ENCODE measurements at places on chromosomes 7 and 10.
A peak's percentile ranks its signal among the peaks of the same experiment; 100 is the strongest.

GRCh38 chr10:11760861-11761260 lies 18.7 kb downstream of the ECHDC3 start:
- no peak for DNase-seq

DNA sequence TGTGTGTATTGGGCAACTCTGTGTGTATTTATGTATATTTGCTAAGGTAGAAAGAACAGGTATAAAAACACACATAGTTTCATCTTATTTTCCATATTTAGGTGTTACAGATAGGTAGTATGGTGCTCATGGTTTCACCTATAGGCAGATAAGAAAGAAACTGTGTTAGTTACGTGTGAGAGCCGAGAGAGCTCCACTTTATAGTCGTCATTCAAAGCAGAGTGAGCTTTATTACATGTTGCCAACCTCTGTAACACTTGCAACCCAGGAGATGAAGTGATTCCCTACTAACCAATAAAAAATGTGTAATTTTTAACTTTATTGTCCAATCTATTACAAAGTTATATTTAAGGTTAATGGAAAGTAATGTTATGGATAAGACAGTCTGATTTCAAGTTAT lies 121.3 kb downstream of the AGMO start:
- no peak for DNase-seq

GRCh38 chr10:112265745-112266144 lies 17.5 kb upstream of the TECTB start:
- DNase-seq, result no peak

DNA sequence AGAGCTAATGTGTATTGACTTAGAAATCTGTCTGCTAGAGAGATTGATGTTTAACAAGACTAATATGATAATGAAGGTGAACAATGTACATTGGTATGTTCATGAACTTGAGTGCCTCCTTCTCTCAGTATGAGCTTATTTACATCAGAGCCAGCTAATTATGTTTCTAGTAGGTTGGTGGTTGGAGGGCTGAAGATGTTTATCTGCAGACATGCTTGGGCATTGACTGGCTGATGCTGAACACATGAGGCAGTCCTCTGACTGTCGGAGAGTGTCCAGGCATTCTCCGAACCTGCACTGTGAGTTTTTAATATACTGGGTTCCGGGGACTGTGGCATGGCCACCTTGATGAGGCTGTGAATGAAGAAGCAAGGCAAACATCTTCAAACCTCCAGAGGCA lies 47.5 kb downstream of the BMPER start:
- DNase-seq, result no peak

DNA sequence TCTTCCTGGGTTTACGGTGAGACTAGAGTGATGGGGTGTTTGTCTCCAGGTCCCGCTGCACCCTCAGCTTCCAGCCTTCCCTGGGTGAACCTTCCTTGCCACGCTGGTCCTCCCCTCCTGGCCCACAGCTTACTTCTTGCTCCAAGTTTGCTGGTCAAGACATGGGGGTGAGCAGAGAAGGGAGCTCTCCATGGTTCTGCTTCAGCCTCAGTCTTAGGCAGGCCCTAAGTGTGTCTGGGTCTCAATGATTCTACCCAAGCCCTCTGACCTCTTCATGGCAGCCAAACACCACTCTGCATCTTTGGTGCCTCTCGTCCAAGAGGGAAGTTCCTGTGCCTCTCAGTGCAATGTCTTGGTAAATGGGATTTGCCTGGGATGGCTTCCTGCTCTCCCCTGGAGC lies 356.5 kb upstream of the KLF6 start:
- no peak for DNase-seq

- no peak for DNase-seq
These were observed 43.8 kb downstream of the CYTH3 start for GRCh38 chr7:6228361-6229229.

GRCh38 chr7:120218712-120219111 lies 54.3 kb upstream of the KCND2 start:
- DNase-seq, result no peak

- no peak for DNase-seq
These were observed 82.7 kb downstream of the PLCE1 start for GRCh38 chr10:94076325-94076841.

DNA sequence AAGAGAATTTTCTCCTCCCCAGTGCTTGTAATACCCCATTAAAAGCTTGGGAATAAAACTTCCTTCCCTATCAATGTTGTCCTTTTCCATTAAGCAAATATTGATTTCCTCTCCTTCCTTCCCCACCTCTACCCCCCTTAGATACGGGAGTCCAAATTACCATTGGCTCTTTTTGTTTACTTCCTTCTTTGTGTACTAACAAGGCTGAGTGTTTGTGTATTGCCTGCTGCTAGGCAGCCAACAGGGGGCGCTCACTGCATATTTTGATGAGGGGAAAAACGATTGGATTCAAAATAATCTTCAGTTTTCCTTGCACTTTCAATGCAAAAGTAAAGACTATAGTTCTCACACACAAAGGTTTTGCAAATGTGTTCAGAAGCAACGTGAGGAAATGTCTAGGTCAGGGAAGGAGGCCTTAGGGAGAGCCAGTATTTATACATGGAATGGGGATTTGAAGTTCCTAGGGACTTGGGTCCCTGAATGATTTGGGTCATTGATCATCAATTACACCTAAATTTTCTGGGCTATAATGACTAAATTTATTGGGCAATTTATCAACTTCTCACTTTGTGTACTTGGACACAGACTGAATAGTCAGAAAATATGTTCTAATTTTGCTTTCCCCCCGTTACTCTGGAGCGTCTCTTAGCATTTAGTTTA lies 23.6 kb upstream of the VPS41 start:
- peak; percentile 21 for DNase-seq

DNA sequence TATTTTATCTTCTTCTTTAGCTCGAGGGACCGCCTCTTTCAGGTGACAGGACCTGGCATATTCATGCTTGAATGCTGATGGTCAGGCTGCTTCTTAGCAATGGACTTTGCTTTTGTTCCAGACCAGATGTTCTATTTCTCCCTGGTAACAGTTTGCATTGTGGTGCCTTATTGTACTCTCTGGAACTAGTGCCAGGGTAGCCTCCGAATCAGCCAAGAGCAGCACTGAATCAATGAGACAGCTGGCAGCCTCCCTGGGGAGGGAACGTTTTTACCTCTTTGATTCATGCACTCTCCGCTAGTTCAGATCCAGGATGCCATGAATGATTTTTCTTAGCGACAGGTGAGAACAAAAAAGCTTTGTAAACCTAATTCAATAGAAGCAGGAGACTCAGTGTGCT lies 54.1 kb upstream of the NXPH1 start:
- DNase-seq, result no peak

Data from activated gamma-delta T cell treated with Interleukin-2 at 50 U/mL for 16 hours (primary cell).